ENCODE measurements at places on chromosomes 1 and 21.
A peak's percentile ranks its signal among the peaks of the same experiment; 100 is the strongest.

- DNase-seq: no peak
Observed at GRCh38 chr1:165843304-165843703, 15.9 kb downstream of the UCK2 start.

DNA sequence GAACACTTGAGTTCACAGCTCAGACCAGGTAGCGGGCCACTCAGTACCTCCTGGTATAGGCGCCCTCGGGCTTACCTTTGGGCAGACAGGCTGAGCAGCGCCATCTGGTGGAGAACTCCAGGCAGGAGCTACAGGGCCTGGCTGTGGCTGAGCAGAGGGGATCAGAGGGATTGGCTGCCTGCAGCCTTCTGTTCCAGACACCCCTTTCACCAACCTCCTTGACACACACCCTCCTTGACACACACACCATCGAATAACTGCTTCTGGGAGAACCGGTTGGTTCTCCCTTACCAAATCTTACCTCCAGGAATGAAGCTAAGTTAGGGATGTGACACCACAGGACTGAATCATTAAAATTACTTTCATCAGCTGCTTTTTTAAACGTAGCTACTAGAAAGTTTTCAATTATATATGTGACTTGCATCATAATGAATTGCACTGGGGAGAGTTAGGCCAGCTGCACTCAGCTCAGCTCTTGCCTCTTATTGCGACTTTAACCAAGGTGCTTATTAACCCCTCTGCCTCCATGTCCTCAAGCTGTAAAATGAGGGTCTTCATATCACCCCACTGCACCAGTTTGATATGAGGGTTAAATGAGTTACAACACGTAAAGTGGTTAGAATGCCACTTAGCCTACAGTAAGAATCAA, 6.6 kb downstream of the LIN28A start:
- DNase-seq: peak; percentile 85

GRCh38 chr1:243528459-243529121, 272.7 kb downstream of the SDCCAG8 start:
- DNase-seq: no peak

GRCh38 chr1:111214074-111214801, 13.3 kb upstream of the CHI3L2 start:
- DNase-seq: no peak

DNA sequence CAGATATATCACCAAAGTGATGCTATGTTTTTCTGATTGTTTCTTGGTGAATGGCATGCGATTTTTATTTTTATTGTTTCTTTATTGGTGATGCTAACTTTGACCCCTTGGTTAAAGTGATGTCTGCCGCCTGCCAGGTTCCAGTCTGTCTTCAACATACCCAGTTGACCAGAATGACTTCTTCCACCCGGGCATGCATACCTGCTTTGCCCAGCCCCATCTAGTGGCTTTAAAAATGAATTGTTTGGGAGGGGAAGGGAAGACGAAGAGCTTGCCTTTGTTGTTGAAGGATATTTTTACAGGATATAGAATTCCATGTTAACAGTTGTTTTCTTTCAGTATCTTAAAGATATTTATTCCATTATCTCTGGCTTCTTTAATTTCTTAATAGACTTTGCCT, 65.1 kb downstream of the ATG4C start:
- DNase-seq: no peak

DNA sequence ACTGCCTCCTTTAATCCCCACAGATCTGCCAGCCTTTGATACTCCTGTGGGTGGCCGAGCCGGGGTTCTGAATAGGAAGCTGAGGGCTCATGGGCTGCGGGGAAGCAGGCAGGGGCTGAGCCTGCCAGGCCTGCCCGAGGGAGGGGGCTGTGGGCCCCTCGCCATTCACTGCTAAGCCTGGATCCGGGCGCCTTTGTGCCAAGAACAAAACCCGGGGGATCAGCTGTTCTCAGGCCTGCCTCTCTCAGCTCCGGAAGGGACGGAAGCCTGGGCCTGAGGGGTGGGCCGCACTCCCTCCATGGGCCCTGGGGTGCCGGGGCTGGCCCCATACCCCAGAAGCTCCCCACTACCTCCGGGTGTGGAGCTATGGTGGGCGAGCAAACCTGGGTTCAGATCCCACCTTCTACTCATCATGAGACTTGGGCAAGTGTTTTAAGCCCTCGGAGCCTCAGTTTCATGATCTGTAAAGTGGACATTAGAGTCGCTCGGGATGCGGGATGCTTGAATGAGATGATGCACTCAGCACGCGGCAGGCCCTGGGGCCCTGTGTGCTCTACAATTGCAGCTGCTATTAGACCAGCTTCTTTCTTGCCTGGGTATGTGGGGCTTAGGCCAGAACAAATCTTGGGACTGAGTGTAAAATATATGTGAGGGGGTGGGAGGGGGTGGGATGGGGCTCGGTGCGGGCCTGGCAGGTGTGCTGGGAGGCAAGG, 19.2 kb upstream of the EPHA2 start:
- DNase-seq: no peak

DNA sequence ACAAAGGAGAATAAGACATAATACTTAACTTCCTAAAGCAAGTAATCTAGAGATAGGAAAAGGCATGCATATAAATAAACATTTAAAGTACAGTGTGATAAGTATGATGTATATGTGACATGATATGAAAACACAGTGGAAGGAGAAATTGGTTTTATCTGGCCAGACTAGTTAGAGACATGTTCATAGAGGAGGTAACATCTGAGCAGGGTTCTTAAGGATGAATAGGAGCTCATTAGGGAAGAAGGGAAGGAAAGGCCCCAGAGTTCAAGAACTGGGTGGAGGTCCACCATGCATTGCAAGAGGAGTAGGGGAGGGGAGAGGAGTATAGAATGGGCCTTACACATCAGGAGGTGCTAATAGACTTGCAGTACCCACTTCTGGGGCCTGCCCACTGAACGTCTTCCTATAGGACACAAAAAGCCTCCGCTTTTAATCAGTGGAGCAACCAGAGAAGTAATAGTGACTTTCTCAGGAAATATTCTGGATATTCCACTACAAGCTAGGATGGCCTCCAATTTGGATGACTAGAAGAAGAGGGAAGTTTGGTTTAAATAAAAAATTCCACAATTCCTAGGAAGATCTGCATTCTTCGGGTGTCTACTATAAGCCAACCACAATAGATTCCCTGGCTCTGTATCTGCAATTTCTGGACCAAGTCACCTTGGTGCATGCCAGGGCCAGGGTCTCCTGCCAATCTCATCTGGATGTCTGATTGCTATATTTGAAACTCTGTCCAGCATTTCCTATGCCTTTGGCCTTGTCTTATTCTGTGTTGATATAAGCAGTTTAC, 41.9 kb downstream of the NGF start:
- DNase-seq: no peak

DNA sequence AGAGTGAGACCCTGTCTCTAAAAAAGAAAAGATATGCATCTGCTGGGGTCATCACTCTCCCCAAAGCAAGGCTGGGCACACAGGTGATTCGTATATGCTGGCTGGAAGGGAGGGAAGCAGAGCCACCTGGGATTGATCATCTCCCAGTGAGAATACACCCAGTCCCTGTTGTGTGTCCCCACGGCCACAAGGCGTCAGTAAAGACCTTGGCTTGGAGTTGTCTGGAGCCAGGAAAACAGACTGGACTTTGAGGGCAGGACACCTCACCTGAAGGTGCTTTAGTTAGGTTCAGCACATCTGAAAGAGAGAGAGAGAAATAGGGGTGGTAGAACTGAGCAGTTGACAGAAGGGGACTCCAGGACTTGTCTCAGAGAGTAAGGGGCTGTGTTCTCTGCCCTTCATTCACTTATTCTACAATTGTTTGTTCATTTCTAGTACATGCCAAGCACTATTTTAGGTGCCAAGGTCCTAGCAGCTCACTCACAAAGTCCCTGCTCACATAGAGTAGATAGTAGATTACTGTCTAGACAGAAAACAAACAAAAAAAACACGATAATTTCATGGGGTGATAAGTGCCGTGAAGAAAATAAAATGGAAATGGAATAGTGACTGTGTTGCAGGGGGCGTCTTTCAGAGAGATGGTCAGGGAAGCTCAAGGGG, 13.5 kb downstream of the CITED4 start:
- peak; percentile 51 for DNase-seq

GRCh38 chr21:40315626-40316025, 448.4 kb downstream of the PCP4 start:
- DNase-seq: no peak

DNA sequence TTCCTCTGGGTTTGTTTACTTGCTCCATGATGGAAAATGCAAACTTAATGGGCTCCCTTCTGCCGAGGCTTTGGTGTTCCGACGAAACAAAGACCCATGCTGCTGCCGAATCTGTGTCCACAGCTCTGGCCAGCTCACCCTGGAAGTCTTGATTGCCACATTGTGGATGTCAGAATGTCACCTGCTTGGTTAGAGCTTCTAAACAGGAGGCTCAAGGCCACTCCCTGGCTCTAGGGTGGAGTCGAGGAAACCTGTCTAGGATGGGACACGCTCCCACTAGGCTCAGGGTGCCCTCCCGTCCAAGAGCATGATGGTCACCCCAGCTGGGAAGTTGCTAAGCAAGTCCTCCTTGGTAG, 279.3 kb upstream of the VAMP3 start:
- no peak for DNase-seq

DNA sequence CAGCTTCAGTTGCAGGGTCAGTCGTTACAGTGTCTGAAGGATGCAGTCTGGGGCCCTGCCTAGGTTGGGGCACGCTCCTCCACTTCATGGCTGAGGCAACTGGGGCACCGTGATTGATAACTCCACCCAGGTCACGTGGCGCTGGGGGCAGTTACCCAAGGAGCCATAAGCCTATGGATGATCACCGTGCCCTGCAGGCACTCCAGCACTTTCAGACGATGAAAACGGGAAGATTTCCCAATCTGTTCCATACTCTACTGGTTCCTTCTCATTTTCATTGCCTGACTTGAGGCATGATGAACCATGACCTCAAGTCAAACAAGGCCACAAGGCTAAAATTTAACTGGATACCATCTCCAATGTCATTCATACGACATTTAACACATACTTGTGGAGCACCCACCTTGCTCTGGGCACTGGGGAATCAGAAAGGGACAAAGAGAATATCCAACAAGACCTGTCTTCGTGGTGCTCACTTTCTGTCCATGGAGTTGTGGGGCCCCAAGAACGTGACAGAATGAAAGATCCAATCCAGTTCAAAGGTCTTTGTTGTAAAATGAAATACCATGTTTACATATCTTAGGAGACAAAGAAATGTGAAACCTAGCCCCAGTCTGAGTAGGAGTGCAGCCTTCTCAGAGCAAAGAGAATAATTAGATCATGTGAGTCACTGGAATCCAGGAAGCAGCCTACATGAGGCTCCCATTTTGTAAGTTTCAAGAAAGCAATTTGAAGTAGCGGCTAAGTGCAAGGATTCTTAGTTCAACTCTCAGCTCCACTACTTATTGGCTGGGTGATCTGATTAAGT, 39.4 kb upstream of the SPOCD1 start:
- no peak for DNase-seq

GRCh38 chr1:86933562-86934377, 19.3 kb downstream of the HS2ST1 start:
- no peak for DNase-seq

GRCh38 chr1:211024901-211025300, 109.0 kb downstream of the KCNH1 start:
- no peak for DNase-seq

DNA sequence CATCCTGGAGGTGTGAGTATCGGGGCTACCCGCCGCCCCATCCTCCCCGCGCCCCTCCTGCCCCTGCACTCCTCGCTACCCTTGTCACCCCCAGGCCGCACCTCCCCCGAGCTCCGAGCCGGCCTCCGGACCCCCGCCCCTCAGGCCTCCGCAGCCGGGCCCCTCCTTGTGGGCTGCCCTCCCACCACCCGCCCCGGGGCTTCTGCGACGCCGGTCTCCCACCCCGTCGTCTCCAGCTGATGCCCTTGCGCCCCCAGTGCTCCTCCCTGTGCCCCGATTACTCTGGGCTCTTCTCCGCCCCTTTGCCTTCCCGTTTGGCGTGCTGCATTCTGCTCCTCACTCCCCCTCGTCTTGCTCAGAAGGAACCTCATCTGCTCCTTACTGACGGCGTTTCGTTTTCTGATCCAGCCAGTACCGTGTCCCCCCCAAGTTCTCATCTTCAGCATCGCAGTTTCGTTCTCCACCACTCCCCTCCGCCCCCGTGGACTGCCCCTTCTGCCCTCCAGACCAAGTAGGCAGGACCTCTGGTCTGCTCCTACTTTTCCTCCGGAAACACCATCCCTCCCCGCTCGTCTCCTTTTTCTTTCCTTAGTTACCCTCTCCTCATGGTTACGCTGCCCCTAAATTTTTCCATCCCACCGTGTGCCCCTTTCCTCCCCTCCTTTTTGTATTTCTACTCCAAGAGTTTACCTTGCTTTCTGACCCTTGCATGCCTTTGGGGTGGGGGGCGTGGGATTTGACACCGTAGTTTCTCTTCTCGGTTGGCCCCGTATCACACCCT, 841 bp downstream of the SNX27 start:
- DNase-seq: peak; percentile 57

GRCh38 chr1:207959141-207959825, 48.4 kb upstream of the CD34 start:
- peak; percentile 51 for DNase-seq

- no peak for DNase-seq
Observed at GRCh38 chr1:7262611-7263010, 477.4 kb downstream of the CAMTA1 start.

DNA sequence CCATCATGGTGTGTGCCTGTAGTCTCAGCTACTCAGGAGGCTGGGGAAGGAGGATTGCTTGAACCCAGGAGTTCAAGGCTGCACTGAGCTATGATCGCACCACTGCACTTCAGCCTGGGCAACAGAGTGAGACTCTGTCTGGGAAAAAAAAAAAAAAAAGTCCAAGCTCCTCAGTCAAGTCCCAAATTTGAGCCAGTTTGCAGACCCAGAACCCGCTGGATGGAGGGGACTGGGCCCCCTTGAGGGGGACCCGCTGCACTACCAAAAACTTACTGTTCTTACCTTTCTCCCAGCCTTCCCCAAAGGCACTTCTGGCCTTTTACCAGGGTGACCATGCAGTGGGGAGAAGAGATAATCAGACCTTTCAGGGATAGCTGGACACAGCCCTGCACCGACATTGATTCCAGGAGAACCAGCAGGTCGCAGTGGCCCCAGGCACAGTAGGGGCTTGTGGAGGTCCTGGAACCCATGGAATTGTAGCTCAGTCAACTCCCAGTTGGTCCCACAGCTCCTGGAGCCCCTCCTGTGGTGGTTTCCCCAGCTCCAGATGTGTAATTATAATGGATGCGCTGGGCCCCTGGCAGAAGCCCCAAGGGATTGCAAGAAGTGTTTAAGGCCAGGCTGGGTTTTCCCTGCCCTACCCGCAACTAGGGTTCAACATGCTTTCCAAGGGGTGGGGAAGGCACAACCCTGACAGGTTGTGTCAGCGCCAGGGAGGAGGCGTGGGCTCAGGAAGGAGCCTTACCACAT, 4.1 kb upstream of the WNT9A start:
- DNase-seq: no peak

DNA sequence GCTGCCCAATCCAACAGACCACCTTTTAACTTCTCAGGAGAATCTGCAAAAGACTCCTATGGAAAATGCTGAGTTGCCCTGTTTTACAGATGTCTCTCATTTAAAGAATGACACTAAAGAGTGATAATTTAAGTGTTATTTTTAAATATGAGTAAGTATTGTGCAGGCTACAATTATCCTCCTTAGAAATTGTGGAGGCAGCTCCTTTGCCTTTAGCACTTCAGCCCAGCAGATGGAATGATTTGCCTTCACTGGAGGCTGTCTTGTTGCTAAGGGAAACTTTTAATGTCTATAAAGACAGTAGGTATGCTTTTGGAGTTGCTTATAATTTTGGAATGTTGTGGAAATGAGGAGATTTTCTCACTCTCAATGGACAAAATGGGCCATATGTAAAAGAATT, 1345.5 kb downstream of the NCAM2 start:
- no peak for DNase-seq
